Mesothelial cell of epicardium (in vitro differentiated cells): ENCODE measurements at places on chromosomes 2 and 18. TPM values are rescaled to one million over a fixed set of nuclear protein-coding genes. Genes with fewer than 3 reads are reported as not detected.

GRCh38 chr2:134261398-134262131, 7.7 kb downstream of the MGAT5 start:
- H3K27ac ChIP-seq: no peak overlapping the region
- no peak overlapping the region for H3K4me3 ChIP-seq
- no peaks in the 10 kb centered on the region for H3K36me3 ChIP-seq
- H3K4me1 ChIP-seq: peaks cover 5% of the 10 kb centered on the region

DNA sequence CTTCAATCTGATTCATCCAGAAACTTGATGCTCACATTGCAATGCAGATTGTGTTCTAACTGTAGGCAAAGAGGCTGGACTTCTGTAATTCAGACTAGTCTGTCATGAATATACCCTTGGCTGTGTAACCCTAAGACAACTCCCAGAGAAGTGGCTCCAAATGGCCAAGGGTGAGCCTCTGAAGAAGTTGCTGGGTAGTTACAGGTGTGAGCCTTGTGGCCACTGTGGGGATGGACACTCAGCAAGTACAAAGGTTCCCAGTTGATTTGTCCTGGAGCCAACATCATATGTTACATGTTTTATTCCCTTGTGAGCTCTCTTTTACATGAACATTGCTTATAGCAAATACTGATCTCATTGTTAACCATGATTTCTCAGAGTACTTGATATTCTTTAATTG, 94.8 kb upstream of the KCNJ3 start:
- no peak overlapping the region for H3K4me3 ChIP-seq
- H3K36me3 ChIP-seq: no peaks in the 10 kb centered on the region
- H3K27ac ChIP-seq: no peak overlapping the region
- H3K27me3 ChIP-seq: no peaks in the 10 kb centered on the region
- no peaks in the 10 kb centered on the region for H3K4me1 ChIP-seq
- no peak for DNase-seq

- peaks cover 20% of the 10 kb centered on the region for H3K4me1 ChIP-seq
- no peak overlapping the region for H3K27ac ChIP-seq
- no peaks in the 10 kb centered on the region for H3K27me3 ChIP-seq
- no peak for DNase-seq
Observed at GRCh38 chr2:30257266-30258214, 26.2 kb downstream of the LBH start.

- peaks cover 16% of the 10 kb centered on the region for H3K4me1 ChIP-seq
- no peak overlapping the region for H3K4me3 ChIP-seq
- no peak overlapping the region for H3K27ac ChIP-seq
- H3K27me3 ChIP-seq: no peaks in the 10 kb centered on the region
- H3K36me3 ChIP-seq: peaks cover 5% of the 10 kb centered on the region
- DNase-seq: peak; percentile 8
Observed at GRCh38 chr2:240799033-240799820, 20.8 kb downstream of the KIF1A start.

DNA sequence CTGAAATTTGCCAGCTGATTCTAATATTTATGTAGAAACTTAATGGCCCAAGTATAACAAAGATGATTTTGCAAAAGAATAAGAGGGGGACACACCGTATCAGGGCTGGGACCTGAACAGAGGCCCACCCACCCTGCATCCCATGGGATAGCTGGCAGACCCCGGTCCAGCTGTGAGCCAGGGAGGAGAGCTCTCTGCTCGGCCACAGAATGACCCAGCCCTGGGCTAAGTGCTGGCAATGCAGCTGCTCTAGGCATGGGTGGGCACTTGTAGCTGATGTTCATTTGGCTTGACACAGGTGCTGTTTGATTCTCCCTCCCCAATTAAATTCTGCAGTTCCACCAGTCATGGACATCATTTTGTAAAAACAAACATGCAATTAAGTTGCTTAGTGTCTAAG, 522.8 kb upstream of the RAB6C start:
- no peak overlapping the region for H3K27ac ChIP-seq
- H3K4me1 ChIP-seq: no peaks in the 10 kb centered on the region
- no peaks in the 10 kb centered on the region for H3K36me3 ChIP-seq
- H3K4me3 ChIP-seq: no peak overlapping the region

ST6GAL2 gene
- total RNA-seq: 16.3 to 19.4 TPM (median 19.3 TPM) in 3 replicates

VIL1 gene
- 0.29 to 0.64 TPM (median 0.54 TPM) in 3 replicates for total RNA-seq
